Retinal pigment epithelial cell (primary cell): ENCODE measurements at places on chromosomes 6 and 20.

GRCh38 chr6:28944412-28944865, 20.7 kb upstream of the TRIM27 start:
- no peak for DNase-seq

- no peak for DNase-seq
Observed at GRCh38 chr6:158211273-158212055, 43.3 kb downstream of the GTF2H5 start.

DNA sequence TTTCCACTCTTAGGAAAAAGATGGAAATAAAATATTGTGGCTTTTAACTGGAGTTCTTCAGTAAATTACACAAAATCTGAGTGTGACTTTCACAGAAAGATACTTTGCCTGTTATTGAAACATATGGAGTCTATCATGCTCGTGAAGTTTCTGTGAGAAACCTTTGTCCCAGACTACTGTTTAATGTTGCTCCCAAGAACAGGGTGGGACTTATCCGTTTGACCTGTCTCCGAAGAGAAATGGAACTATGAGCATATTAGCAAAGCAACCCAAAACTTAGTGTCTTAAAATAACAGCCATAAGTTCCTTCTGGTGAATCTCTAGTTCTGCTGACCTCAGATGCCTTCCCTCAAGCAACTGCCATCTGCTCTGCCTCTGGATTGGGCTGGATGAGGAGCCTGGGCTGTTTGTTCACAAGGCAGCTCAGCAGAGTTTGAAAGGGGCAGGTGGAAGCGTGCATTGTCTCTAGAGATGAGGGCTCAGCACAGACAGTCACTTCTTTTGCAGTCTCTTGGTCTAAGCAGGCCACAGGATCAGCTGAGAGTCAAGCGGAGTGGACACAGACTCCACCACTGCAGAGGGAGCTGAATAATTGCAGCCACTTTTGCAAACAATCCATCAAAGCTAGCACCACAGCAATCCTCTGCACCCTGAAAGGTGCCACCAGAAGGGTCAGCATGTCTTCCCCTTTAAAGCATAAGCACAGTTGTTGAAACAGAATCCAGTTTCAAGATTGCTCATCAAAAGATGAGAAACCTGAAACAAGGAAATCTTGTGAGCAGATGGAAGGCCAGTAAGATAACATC, 52.8 kb downstream of the MYB start:
- no peak for DNase-seq

DNA sequence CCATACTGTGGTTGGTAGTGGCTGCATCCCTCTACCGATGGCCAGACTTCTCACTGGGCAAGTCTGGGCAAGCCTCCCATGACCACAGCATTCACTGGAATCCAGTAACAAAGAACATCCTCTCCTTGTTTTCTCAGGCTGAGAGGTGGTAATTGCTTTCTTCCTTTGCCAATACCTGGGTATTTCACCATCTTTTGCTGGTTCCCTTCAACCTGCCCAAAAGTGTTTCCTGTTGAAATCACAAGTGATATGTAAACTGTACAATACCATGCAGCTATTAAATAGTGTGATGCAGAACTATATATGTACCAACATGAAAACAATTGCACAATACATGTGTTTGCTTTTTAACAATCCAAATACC, at the start of gene PTCHD4:
Gene PTCHD4 (minus strand): TSS at position 55 of the 364 bp plus-strand sequence. CDS start 42,240 bp downstream, outside the sequence.
- no peak for DNase-seq

- DNase-seq = no peak
Observed at GRCh38 chr20:61582196-61582923, 330.3 kb downstream of the CDH4 start.
